ENCODE measurements at places on chromosomes 5 and 9.

GRCh38 chr5:128355961-128356360 is 182.1 kb downstream of the FBN2 start:
- DNase-seq = no peak

DNA sequence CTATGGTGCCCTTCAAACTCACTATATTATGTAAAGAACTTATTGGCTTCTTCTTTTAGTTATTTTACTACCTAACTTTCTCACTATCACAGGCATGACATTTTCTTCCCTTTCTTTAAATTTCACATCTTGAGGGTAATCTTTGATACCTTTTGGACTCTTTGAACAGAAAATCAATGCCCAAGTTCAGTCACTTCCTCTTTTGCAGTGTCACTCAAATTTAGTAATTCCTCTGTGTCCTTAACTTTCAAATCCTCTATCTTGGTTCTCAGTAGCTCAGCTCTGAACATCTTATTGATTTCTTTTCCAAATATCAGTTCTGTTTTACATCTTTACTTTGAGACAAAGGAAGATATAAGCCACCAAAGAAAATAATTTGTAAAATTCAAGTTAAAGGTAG is 25.5 kb downstream of the CNTLN start:
- no peak for DNase-seq

DNA sequence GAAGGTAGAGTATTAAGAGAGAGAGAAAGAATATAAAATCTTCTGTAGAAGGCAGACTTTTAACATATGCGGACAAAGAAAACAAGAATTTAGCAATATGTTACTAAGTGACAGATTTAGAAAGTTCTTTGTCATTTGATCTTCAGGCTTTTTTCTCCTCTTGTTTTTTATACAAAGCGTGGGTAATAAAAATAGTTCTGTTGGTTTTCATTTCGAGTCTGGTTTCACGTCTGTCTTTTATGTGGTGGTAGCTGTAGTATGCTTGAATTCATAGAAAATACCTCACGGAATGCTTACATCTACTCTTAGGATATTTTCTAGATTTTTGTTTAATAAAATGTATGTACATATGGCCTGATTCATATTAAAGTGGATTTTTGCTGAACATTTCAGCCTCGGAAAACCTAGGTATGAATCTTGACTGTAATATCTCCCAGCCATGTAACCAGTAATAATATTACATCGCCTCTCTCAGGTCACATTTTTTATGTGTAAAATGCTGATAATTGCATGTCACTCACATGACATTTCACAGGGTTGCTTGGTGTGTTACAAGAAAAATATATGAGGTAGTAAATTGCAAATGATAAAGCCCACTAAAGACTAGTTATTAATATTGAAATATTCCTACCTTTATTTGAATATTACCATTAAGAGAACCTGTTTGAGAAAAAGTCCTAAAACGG is 72.5 kb upstream of the TAF11L2 start:
- DNase-seq = no peak

DNA sequence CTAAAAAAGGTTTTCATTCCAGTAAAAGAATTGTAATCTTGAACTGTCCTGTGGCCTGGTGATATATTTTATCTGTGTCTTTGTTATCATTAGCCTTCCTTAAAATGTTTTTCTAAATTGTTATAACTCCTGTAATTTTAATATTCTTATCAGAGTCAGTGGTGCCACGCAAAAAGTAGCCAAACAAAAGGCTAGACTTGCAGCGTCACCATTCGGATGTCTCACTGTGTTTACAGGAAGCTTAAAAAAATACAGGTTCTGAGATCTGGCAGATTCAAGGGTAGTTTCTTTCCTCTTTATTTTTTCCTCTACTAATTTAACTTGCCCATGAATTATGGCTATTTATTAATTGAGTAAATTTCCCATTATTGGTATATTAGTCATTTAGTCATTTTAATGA is 362.3 kb downstream of the MAT2B start:
- no peak for DNase-seq

DNA sequence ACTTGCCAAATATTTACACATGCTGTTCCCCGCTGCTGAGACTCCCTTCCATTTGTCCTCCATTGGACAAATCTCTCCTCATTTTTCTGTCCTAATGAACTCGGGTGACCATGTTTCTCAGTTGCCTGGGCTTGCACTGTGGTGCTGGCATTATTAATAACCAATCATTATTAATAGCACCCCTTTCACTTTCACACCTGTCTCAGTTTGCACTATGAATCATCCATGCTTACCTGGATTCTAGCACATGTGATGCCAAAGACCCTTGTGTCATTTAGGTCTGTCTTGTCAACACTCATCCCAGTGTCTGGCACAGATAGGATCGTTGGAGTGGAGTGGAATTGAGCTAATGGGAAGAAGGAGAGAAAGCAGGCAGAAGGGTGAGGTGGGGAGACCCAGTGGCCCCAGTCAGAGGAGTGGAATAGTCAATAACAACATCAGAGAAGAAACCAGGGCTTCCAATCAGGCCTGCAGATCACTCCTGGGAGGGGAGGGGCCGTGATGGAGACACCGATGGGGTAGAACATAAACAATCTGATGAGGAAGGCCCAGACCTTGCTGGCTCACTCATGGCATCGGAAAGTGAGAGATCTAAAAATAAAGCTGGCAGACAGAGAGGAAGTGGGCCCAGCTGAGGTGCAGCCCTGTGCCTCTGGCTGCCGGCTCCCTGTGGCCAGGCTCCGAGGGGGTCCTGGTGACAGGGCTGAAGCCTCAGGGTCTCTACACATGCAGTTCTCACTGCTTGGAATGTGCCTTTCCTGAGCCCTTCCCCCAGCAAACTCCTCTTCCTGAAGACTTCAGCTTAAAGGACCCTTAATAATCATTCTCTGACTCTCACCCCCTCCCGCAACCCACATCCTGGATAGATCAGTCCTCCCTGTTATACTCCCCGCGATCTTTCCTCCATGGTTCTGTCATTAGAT is 33.5 kb upstream of the CRB2 start:
- DNase-seq = no peak

DNA sequence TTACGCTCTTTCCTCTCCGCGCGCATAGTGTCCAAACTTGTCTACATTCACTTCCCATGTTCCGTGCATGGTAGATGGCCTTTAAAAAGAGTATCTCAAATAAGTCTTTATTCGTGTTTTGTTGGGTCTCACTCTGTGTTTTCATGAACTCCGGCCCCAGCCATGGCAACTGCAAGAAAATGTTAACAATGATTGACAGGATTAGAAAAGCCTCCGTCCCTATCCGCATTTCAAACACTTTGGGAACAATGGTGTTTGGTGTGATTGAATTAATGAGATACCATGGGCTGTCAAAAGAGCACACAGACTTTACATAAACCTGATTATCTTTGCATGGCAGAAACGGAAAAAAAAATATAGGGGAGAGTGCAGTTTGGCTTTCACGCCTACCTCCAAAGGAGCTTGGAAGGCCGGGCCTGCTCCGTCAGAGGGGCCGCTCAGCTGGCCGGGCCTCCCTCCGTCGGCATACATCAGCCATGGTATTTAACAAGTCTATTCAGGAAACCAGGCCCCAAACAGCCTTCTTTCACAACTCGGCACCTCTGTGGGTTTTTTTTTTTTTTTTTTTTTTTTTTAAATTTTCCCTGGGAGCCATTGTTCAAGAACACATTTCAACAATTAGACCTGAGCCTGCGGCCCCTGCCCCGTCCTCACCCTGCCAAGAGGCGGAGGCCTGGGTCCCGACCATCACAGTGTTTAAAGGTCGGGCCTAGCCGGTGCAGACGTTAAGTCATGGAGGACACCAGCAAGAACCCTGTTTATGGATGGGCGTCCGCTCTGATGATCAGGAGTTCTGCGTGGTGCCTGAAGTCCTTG is 323.8 kb upstream of the IRX4 start:
- DNase-seq = no peak

GRCh38 chr5:8827696-8828095 is 718.2 kb downstream of the SEMA5A start:
- DNase-seq = no peak

DNA sequence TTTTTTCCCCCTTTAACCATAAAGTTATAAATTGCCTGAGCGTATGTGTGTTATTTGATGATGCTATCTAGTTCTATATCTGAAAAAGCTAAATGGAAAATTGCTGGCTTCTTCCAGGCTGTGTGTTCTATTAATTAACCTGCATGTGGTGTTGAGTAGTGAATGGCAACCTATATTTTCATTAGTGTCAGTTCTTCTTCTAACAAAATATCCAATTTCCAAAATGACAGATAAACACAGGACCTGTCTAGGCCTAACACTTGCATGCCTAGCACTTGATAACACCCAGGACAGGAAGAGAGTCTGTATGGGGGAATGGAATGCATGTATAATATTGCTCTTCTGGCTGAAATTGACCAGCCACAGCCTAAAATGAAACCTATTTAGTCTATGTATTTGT is 91.7 kb downstream of the CD180 start:
- DNase-seq = no peak

DNA sequence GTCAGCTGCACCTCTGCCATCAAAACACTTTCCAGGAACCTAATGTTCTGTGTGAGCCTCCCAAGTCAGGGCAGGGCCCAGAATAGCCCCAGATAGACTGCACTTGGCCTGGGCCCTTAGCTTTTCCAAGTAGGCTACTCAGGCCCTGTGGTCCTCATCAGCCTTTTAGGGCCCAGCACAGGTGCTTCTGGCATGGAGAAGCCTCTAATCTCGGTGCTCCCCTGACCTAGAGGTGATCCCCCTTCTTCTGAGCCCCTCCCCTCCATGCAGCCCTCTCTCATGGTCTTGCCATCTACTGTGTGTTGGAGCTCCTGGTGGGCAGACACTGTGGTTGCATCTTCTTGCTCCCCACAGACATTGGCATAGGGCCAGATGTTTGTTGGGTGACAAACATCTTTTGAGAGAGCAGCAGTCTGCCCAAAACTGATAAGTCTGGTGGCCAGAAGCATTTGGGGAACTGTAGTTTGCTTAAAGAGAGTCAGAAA is 28.1 kb downstream of the FRMPD1 start:
- no peak for DNase-seq

GRCh38 chr5:66739021-66739420 is 142.8 kb downstream of the MAST4 start:
- DNase-seq = no peak

- DNase-seq = no peak
These were observed 182.8 kb downstream of the SEMA5A start for GRCh38 chr5:9363026-9363425.

GRCh38 chr9:88344013-88344412 is 44.2 kb upstream of the SPIN1 start:
- DNase-seq = no peak

GRCh38 chr9:33628865-33629410 is 104.9 kb downstream of the ANKRD18B start:
- no peak for DNase-seq

- DNase-seq = peak; percentile 19
These were observed 211.2 kb upstream of the TBCA start for GRCh38 chr5:77987331-77987730.

GRCh38 chr9:38039090-38039906 is 29.7 kb downstream of the SHB start:
- DNase-seq = no peak

- DNase-seq = no peak
These were observed 48.6 kb downstream of the CDKN2A start for GRCh38 chr9:21945606-21946005.

DNA sequence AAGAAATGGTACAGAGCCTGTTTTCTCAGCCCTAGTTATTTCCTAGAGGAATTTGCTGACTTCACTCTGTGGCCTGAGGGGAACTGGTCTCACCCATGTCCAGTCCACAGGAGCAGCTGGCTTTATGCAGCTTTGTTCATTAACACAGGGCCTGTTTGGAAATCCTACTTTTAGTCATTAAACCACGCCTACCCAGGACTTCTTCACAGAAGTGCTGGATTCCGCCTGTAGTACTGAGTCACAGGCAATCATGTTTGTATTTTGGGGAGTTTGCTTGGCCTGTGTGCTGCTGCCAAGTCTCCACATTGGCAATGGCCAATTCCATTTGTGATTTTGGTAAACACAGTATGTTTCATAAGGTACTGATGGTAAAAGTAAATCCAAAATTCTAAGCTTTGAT is 52.8 kb downstream of the CTNND2 start:
- DNase-seq = no peak

DNA sequence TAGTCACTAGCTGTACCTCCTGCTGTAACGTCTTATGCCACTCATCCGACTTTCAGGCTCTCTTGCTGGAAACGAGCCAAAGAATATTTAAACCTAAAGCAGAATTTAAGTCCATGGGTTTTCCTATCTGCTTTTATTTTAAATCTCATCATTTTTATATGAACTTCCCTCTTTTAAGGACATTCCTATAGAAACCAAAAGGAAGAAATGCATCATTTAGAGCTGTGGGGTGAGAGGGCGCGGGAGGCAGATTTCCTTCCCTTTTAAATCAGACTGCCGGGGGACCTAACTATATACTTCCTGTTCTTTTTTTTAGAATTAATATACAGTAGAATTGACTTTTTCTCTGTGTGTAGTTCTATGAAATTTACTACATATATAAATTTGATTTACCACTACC is 468.8 kb downstream of the BNC2 start:
- DNase-seq = no peak

GRCh38 chr5:33937017-33937706 is 976 bp downstream of the RXFP3 start:
- no peak for DNase-seq

GRCh38 chr9:121945281-121945680 is 147.8 kb downstream of the TTLL11 start:
- no peak for DNase-seq

DNA sequence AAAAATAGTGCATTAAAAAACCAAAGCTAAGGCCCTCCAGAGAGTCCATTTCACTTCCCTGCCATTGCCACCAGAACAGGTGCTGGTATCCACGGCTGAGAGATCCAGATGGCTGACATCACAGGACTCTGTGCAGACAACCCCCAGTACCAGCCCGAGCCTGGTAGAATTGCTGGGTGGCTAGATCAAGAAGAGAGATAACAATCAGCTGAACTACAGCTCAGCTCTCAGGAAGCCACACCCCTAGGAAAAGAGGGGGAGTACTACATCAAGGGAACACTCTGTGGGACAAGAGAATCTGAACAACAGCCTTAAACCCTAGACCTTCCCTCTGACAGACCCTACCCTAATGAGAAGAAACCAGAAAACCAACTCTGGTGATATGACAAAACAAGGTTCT is 73.8 kb upstream of the SLIT3 start:
- no peak for DNase-seq

DNA sequence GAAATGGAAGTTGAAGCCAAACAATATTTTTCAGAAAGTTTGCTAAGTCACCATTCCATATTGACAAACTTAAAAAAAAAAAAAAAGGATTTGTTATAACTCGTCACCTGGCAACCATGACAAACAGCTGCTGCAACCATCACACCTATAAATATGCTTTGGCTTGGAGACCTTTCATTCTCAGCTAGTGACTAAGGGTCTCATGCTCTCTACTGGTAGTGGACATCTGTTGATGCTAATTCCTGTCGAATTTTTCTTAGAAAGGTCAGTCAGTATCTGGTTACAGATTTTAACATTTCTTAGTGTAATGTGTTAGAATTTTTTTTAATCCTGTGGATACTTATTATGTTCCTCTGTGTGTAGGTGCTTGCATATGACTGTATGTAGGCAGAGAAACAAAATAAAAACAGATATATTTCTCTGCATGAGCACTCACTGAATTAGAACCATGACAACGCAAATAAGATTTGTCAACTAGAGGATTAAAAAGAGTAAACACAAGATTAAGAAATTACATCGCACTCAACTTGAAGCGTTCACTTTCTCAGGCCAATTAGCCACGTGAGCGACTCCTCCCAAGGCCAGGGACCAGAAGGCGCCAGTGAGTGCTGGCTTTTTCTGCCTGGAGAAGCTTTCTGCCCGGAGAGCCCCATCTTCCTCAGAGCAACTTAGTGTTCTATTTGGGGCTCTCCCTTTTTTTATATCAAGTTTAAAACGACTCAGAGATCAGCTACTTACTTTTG is 27.0 kb upstream of the ZNF622 start:
- DNase-seq = no peak

- DNase-seq = no peak
These were observed 91.8 kb upstream of the TXNDC8 start for GRCh38 chr9:110429453-110429852.
